ENCODE measurements at places on chromosomes 6 and 20.

- DNase-seq = no peak
Measured at GRCh38 chr6:140966676-140967075, 1166.0 kb upstream of the GJE1 start.

DNA sequence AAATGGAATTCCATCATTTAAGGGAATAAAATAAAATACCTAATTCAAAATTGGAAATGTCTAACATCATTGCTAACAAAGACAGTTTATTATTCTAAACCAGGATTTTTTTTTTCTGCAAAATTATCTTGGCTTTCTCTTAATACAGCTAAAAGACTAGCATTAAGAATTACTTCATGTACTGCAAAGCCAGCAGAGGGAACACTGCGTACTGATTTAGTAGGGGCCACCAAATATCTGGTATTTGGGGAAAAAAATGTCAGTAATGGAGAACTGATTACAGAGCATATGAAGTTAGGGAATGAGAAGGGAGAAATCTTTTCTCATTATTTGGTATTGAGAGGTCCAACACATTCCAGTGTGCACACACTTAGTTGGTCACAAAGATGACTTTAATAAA, 3.2 kb upstream of the SOX4 start:
- DNase-seq = peak; percentile 66

DNA sequence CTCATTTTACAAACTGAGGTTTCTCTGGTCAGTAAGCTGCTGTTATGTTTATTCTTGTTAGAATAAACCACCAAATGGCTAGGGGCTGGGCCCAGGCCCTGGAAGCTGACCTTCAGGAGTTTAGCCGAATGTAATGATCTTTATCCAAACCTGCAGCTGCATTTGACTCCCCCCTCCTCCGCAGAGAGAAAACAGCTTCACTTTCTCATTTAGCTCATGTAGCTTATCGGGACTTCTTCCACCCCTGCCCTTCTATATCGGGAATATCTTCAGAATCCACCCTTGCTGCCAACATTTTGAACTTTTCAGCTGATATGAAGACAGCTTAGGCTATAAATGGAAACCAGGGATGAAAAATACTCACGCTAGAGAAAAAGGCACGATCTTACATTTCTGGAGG, 102.6 kb downstream of the ZMYND8 start:
- DNase-seq = no peak

- no peak for DNase-seq
Measured at GRCh38 chr20:58841539-58842264, 9.0 kb downstream of the GNAS-AS1 start.

DNA sequence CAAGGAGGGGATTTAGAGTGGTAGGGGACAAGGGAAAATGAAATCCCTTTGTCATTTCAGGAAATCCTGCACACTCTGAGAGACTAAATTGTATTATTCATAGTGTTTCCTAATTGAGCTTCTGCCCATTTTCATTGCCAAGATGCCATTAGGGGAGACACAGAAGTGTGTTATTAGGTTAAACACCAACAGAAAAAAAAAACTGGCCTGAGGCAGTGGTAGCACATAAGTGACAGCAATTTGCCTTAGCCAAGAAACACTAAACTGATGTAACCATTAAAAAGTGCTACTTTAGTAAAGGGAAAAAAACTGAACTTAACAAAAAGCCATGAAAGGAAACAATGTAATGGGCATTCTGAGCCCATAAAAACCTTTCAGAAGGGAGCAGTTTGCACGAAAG, 270.5 kb upstream of the PLN start:
- DNase-seq = no peak

GRCh38 chr6:4503700-4504099, 272.5 kb upstream of the CDYL start:
- DNase-seq = no peak

All from lung (tissue), 17 donors.